ENCODE measurements at places on chromosomes 3 and 15.

GRCh38 chr3:128573707-128574162, 76.9 kb downstream of the RPN1 start:
- no peak for DNase-seq

DNA sequence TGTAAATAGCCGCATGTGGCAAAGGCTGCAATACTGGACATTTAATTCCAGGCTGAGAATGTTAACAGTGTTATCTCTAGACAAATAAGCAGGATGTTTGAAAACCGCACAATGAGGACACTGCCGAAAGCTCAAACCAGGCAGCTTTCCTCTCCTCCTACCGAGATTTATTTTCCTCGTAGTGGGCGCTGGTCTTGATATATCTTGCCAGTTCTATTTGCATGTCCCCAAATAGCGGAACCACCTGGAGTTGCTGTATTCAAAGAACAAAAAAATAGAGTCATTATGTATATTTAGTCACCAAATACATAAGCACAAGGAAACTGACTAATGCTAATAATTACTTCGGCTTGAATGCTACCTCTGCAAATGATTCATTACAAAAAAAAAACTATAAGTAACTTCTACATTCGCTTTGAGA, 46.5 kb downstream of the CYFIP1 start:
- DNase-seq, result no peak

DNA sequence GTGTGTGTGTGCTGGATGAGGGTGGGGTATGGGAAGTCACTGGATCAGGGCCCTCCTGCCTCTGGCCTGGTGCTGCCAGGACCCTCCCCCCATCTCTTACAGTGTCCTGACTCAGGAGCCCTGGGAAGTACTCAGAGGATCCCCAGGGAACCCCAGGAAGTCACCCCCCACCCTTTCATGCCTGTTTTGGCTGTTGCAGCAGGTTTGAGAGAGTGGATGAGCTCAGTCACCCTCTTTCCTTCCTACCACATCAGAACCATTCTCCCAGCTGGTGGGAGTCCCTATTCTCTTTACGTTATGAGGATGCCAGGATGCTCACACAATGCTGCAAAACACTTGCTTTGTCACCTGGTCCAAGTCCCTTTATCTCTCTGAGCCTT, 59.0 kb downstream of the BDH1 start:
- no peak for DNase-seq

DNA sequence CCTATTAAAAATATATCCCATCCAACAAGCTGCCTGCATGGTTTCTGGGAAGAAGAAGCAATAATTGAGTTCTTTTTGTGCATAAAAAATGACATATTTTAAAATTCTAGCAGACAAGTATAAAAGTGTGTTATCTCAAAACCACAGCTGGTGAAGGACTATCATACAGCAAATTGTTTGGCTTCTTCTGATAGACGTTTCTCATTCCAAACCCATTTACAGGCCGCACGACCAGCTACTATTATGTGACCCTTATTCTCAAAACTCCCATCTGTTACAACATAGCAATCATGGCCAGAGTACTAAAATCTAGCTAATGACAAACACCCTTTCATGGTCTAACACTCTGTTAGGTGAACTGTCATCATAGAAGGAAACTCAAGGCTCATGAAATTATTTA, 21.7 kb downstream of the ETFA start:
- no peak for DNase-seq

DNA sequence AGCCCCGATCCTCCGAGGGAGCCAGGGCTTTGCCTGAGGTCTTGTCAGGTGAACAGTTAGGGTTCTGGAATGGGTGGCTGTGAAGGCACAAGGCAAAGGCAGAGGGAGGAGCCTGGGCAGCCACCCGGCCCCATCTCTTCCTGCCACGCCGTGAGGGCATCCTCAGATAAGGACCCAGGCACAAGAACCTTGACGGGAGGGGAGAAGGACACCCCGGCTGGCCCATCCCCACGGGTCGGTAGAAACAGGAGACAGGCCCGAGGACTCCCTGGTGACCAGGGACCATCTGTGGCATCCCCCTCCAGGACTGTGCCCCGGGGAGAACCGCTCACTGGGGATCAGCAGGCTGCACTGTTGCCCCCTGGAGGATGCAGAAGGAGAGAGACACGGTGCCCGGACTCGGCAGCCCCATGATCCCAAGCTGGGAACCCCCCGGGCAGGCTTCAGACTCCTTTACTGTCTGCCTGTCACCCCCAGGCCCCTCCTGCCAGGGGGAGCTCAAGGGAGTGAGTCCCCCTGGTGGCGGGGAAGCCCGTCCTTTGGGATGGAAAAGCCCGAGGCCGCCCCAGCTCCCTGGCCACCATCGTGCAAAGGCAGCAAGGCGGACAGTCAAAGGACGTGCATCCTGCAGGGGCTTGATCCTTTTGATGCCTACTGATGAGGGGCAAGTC, 12.3 kb upstream of the PCSK6 start:
- DNase-seq, result peak; percentile 18

DNA sequence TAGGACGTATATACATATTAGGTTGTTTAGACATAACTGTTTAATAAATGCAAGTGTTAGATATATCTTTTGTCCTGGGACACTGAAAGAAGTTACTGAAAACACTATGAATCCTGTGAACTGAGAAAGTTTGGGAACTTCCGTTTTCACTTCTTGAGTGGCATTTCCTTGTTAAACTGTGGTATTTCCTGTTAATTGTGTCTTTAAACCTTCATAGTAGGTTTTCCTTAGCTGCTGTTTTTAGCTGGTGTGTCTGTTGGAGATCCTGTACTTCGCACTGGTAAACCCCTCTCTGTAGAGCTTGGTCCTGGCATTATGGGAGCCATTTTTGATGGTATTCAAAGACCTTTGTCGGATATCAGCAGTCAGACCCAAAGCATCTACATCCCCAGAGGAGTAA, 37.1 kb downstream of the ATP6V1A start:
- DNase-seq, result no peak

- DNase-seq, result no peak
Observed at GRCh38 chr3:59812237-59813147, 762.7 kb upstream of the CFAP20DC start.

- DNase-seq, result no peak
Observed at GRCh38 chr3:139251529-139251928, 92.3 kb upstream of the MRPS22 start.

DNA sequence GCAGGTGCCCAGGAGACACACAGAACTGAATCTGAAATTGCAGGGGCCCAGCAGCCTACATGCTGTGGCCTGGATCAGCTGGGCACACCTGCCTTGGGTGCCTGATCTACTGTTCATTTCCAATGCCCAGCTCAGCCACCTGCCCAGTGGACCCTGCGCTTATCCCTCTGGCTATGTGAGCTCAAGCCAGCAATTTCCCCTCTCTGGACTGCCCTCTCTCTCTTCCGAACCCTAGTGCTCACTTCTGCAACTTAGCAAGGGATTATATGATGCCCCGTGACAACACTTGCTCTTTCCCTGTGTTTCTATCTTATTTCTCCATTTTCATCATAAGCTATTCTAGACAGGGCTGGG, 276.0 kb downstream of the UACA start:
- DNase-seq, result no peak

DNA sequence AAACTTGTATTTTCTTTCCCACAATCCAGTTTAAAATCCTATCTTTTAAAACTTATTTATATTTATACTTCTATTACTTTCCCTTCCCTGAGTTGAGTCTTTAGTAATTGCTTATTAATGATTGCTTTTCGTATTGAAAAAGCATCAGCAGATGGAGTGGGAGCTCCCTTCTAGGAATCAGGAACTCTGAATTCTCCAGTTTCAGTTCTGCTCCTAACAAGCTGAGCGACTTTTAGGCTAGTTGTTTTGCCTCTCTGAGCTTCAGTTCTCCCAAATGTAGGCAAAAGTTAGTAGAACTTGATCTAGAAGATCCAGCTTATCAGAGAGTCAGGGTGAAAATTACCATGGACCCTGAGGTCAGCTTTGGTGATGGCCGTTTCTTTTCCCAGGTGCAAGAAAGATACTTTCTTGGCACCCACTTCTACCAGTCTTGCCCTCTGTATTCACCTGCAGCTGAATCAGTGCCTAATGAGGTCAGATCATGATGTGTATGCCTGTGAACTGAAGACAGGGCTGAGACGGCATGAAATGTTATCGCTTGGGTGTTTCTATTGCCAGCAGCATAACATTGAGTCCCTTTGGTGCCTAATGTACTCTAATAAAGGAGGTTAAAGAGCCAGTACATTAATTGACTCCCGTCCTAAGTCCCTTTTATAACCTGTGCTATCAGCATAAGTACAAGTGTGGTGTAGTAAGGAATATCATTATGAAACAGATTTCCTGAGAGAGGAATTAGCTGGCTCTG, 194.5 kb upstream of the TBC1D5 start:
- DNase-seq, result no peak

DNA sequence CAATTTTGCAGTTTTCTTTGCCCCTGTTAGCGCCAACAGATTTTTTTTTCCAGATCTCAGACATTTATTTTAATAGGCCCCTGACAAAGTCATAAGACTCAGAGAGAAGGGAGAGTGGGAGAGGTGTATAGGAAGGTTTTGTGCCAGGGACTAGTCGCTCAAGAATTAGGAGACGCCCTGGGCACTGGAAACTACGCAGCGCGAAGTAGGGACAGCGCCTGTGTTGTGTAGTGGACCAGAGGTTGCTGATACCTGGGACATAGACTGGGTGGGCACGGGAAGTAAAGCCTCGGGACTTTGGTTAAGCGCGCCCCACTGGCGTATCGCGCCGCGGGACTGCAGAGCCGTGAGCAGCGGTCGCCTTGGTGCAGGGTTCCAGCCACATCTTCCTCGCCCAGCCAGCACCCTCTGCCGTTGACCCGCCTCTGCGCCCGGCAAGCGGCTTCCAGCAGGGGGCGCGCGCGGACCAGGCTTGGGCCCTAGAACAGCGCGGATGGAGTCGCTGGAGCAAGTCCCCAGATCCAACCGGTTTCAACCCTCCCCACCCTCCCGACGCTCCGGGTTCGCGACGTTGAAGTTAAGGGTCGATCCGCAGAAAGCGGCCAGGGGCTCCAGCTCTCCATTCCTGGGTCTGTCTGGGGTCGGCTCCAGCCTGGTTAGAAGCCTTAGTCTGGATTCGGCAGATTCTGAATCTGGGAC, 3.0 kb upstream of the ISLR2 start:
- no peak for DNase-seq

DNA sequence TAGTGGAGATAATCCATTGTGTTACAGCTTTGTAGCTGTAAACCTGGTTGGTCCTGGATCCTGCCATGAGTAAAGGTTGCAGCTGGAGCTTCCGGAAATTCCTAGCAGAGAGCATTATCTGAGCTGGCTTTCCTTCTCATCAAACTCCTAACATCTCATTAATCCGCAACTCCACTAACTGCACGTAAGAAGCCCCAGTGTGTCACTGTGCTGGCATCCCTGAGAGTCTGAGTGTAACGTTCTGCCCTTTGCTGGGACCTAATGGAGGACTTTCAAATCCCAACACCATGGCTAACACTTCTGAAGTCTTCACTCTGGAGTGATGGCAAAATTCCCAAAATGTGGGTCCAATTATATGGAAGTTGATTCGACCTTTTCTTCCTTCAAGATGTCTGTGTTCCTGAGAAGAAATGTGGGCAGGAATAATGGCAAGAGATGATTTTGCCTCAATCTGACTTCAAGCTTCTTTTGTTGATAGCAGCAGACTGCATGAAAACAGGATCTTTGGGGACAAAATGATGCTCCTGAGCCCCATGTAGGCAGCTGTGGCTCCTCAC, 9.6 kb upstream of the TRPM1 start:
- DNase-seq, result no peak

DNA sequence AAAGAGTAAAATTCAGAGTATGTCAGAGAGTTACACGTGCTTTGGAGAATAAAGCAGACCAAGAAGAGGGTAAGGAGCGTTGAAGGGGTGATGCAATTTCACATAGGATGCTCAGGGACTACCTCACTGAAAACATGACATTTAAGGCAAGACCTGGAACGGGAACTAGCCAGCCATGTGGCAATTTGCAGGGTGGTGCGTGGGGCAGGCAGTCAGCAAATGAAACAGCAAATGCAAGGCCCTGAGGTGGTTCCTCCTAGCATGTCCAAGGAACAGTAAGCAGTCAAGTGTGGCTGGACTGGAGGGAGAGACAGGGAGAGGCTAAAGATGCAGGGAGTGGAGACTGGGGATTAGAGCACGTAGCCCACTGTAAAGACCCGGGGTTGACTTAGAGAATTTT, 146.1 kb upstream of the LPP start:
- no peak for DNase-seq

DNA sequence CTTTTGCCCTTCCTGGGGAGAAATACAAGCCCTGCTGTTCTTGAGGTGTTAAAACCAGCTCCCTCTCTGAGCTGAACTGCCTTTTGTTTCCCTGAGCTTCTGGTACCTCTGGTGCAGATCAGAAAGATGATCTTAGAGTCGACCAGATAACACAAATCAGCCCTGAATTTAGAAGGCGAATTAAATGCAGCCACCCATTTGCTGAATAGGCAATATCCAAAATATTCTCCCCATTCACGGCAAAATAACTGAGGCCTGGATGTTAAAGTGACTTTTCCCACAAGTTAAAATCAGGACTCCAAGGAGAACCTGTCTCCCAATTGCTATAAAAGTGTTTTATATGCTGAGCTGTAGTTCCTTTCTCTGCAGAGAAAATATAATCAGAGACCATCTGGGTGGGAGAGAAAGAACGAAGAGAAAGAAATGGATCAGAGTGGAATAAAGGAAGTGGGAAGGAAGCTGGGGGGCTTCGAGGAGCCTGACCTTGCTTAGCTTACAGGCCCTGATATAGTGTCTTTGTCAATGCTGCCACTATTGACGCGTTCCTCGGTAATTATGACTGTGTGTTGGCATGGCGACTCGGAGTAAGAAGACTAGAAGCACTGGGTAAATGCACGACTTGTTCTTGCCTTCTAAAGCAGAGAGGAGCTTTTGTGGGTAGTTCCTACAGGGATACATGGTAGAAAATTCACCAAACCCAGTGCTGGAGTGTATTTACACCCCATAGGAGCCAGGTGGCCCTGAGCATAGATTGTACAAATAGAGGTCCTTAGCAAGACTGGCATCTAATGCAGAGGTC, 47.5 kb upstream of the POLG start:
- DNase-seq, result no peak

- no peak for DNase-seq
Observed at GRCh38 chr15:69586721-69587120, 134.1 kb downstream of the RPLP1 start.

- DNase-seq, result no peak
Observed at GRCh38 chr3:104901396-104901795, 465.3 kb upstream of the ALCAM start.

Data from iPS DF 6.9 (cell line).